ENCODE measurements at places on chromosomes 3 and 15. TPM values are rescaled to one million over a fixed set of nuclear protein-coding genes. Genes with fewer than 3 reads are reported as not detected.
A peak's percentile ranks its signal among the peaks of the same experiment; 100 is the strongest.

DNA sequence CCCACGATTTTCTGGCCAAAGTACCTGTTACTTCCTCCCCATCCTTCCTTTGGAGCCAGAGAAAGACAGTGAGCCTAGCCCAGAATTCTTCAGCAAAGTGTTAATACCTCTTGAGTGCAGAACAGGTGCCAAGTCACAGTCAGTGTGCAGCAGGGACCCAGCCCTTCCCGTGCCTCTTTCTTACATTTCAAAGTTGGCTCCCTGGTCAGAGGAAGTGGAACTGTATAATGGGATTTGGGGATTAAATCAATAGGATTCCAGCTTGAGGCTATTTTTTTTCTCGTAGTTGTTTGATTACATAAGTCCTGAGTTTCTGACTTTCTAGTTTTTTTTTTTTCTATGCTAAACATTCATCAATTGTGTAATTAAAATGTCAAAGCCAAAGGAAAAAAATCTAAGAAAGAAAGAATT is 52.6 kb upstream of the ABHD10 start:
- ATAC-seq, result peak; percentile 80

- ATAC-seq, result peak; percentile 57
These were observed 25.7 kb upstream of the GALNT15 start for GRCh38 chr3:16148783-16149182.

DNA sequence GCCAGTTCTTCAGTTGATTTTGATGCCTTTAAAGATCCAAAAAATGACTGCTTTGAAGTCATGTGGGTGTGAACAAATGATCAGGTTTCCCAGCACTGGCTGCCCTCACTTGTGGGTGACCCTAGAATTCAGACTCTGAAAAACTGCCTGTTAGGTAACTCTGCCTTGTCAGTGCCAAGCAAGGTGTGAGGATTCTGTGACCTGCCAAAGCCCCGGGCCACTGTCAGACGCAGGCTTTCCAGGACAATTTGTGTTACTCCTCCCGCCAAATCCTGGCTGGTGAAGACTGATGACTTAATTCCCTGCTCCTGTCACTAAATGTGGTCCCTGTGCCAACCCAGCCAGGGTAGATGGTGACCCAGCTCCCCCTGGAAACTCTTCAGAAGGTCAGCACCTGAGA is 99.2 kb upstream of the PSMD6 start:
- ATAC-seq, result no peak

DNA sequence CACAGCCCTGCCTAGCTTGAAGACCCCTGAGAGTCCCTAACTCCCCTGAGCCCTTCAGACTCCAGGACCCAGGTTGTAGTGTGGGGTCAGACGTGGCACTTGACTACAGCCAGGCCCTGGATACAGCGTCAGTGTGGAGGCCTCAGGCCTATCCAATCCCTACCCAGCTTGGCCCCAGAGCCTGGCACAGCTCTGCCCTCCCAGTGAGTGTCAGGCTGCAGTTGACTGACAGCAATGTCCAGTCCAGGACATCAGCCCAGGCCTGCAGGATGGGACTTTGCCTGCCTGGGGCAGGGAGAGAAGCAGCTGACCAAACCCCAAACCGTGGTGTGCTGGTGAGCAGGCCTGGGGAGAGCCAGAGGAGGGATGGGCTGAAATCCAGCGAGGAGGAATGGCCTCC is 27.3 kb downstream of the KLF13 start:
- no peak for ATAC-seq

DNA sequence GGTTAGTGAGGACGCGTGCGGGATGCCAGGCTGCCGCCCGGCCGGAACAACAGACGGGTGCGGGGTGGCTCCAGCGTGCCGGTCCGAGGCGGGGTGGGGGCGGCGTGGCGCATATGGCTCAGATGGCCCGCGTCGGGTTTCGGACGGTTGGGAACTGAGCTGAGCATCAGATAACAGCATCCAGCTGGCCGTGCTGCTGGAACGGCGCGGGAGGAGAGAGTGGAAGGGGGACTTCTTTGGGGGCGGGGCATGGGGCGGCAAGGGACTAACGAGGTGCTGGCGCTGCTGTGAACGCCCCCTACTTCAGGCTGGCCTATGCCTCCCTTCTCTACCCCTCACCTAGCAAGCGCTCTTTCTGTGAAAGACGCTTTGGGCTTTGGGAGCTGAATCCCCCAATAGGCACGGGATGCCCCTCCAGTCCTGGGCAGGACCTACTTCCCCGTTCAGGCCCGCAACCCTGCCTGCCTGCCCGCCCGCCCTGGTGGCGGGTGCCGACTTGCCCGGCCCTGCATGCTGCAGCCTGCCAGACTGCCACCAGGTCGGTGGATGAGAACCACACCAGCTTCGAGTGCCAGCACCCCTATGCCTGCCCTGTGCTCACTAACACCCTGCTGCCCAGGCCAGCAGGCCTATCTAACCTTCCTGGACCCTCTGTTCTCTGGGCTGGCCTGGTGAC is 542 bp downstream of the INKA1 start:
- peak; percentile 68 for ATAC-seq

GRCh38 chr3:168260859-168261258 is 165.1 kb upstream of the GOLIM4 start:
- ATAC-seq, result no peak

GRCh38 chr3:61866153-61866542 is 304.8 kb downstream of the PTPRG start:
- ATAC-seq, result no peak

- no peak for ATAC-seq
These were observed 77.7 kb downstream of the CBLB start for GRCh38 chr3:105791131-105791530.

GRCh38 chr3:183220828-183221227 is 32.2 kb upstream of the B3GNT5 start:
- peak; percentile 62 for ATAC-seq

- ATAC-seq, result no peak
These were observed 72.8 kb upstream of the MYZAP start for GRCh38 chr15:57518779-57519405.

DNA sequence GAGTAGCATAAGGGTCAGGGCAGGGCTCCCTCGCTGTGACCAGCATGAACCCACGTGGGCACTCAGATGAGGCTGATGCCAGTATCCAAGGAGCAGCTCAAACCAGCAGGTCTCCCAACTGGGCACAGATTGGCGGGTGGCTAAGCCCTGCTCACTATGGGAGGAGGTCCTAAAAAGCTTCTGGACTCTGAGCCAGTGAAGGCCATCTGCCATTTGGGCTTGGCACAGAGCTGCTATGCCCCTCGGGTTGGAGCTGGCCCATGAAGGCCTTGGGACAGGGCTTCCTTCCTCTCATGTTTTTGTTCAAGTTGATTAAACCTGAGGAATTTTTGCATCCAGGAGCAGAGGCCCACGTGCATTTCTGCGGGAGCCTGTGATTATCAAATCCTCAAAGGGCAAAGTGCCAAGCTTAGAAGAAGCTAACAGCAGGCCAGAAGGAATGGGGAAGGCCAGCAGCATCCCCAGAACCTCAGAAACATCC is 4.3 kb upstream of the STRA6 start:
- ATAC-seq, result no peak

TGM4 gene
- total RNA-seq, result not detected

ADAM10 gene
- total RNA-seq, result 79.3 TPM

PLA2G4D gene
- total RNA-seq, result 1.5 TPM

GUCA1C gene
- not detected for total RNA-seq

SLC27A2 gene
- 0.92 TPM for total RNA-seq

TMEM266 gene
- total RNA-seq, result 0.08 TPM

TM4SF1 gene
- total RNA-seq, result 125 TPM

TMEM40 gene
- 237 TPM for total RNA-seq

DUOX1 gene
- 114 TPM for total RNA-seq
